ENCODE measurements at places on chromosomes 3 and 15. TPM values are rescaled to one million over a fixed set of nuclear protein-coding genes. Genes with fewer than 3 reads are reported as not detected.

The CDCP1 gene
- total RNA-seq, result 87.6 TPM

The ANKUB1 gene
- total RNA-seq, result not detected

The TMCO5A gene
- not detected for total RNA-seq

The SPESP1 gene
- total RNA-seq, result 9.8 TPM

The CYP1A2 gene
- total RNA-seq, result not detected

The TRMT10C gene
- total RNA-seq, result 15.4 TPM

The SLC6A20 gene
- total RNA-seq, result not detected

The CGNL1 gene
- total RNA-seq, result 5.3 TPM

The PRC1 gene
- total RNA-seq, result 47.7 TPM

The CPNE9 gene
- not detected for total RNA-seq

The CAV3 gene
- total RNA-seq, result not detected

The FBLN2 gene
- 133 TPM for total RNA-seq

The PPP4R2 gene
- 64.7 TPM for total RNA-seq

The DIPK2A gene
- 101 TPM for total RNA-seq

The CAMK2N2 gene
- total RNA-seq, result 0.13 TPM

The DVL3 gene
- 57.3 TPM for total RNA-seq

The SOX2 gene
- 0.63 TPM for total RNA-seq

The PCSK6 gene
- total RNA-seq, result 1.1 TPM

The IGF1R gene
- 76.7 TPM for total RNA-seq

The NEK10 gene
- total RNA-seq, result 16.2 TPM

The P2RY1 gene
- 0.59 TPM for total RNA-seq
